Psoas muscle (tissue), 8 donors: ENCODE measurements at places on chromosomes 5 and 9. TPM values are rescaled to one million over a fixed set of nuclear protein-coding genes. Genes with fewer than 3 reads are reported as not detected.

- no peak for DNase-seq
Observed at GRCh38 chr5:109739741-109740728, 50.3 kb downstream of the MAN2A1 start.

BARHL1 gene
- polyA plus RNA-seq = not detected

GRCh38 chr5:127700237-127700766 is 2.9 kb upstream of the CCDC192 start:
- DNase-seq = no peak

- no peak for DNase-seq
Observed at GRCh38 chr9:77475641-77476473, 172.3 kb downstream of the GNA14 start.

DNA sequence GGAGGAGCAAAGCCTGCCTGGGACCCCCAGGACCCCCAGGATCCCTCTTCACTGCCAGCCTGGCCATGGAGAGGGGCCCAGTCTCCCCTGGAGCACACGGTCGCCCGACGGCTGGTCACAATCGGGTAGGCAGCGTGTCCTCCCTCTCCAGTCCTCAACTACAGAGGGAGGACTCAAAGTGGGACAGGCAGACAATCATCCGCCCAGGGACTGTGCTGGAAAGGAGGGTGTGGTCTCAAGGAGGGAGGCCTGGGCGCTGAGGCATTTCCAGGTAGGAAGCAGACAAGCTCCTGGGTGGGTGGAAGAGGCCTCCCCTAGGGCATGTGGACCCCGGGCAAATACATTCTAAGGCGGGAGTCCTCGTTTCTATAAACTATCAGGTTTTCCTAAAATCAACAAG is 93.2 kb upstream of the ADAMTS2 start:
- no peak for DNase-seq

FSTL4 gene
- 0.10 TPM for polyA plus RNA-seq

DNA sequence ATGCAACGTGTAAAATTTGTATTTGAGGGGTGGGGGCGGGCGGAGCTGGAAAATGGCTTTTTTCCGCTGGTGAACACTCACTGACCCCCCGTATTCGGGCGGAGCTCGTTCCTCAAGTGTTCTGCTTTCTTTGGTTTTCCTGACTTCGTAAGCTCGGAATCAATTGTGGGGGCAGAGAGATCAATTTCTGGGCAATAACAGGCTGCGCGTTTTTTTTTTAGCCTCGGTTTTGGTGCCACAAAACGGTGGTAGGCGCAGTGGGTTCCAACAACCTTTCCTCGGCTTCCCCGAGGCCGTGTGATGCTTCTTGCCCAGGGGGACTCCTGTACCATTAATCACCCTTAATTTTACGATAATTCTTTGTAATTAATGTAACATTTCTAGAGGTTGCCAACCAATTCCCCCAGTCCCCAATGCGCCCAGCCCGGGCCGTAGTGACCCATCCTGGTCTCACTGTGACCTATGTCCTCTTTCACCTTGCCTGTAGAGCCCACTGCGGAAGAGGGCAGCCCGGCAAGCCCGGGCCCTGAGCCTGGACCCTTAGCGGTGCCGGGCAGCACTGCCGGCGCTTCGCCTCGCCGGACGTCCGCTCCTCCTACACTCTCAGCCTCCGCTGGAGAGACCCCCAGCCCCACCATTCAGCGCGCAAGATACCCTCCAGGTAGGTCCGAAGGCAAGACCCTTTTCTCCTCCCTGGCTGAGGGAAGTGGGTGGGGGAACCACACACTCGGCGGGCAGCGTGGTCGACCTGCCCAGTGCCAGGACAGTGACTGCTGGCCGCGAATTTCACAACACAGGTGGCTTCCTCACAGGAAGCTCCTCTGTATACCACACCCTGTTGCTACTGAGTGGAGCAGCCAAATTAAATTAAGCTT is 3.7 kb downstream of the NR4A3 start:
- DNase-seq = no peak

- no peak for DNase-seq
Observed at GRCh38 chr5:133382661-133383579, 229.4 kb downstream of the FSTL4 start.
